Stimulated activated CD4-positive, alpha-beta T cell treated with anti-CD3 and anti-CD28 coated beads, Interleukin-12 subunit alpha, Interleukin-12 subunit beta, amount 100 ng/mL, for 48 hours (primary cell): ENCODE measurements at places on chromosomes 7 and 10.
A peak's percentile ranks its signal among the peaks of the same experiment; 100 is the strongest.

GRCh38 chr10:23384364-23384763 is 39.8 kb upstream of the C10orf67 start:
- DNase-seq = no peak

GRCh38 chr7:100837099-100837836 is 9.9 kb upstream of the EPHB4 start:
- peak; percentile 77 for DNase-seq

- no peak for DNase-seq
Measured at GRCh38 chr10:97103316-97104080, 82.3 kb downstream of the SLIT1 start.

DNA sequence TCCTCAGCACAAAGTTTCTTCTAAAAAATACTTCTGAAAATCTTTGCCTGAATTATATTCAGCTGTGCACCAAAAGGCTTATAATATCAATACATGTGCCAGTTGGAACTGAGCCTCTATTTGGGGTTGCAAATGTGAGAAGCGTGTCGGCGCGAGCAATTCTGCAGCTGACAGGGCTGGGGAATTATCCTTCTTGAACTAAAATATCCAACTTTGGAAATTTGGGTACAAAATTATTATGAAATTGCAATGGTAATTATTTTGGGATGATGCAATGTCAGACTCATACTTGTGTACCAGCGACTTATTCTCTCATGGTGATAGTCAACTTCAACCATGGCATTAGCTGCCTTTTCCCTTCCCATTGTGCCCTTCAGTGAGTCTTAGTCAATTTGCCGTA is 507.0 kb upstream of the KLF6 start:
- DNase-seq = no peak

GRCh38 chr10:60958892-60959601 is 15.1 kb upstream of the RHOBTB1 start:
- no peak for DNase-seq

DNA sequence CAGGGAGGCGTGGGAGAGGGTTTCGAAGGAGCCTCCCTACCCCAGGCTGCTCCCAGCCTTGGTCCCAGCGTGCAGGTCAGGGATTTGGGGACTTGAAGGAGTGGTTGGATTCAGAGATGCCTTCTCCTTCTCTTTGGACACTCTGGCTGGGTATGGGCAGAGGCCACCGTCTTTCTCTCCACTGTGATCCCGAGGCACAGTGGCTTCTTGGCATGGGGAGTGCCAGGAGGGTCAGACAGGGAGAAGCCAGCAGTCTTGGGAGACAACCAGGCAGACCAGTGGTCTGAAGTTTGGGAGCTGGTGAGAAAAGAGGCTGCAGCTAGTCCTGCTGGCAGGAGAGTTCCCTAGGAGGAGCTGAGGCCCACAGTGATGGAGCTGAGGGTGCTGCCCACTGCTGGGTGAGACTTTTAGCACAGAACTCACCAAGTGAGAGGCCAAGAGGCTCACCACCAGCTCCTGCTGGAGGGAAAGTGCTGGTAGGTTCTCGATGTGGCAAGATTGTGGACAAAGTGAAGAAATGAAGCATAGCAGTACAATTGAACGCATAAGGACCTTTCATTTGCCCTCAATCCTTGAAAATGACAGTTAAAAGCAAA is 35.2 kb upstream of the WDFY4 start:
- no peak for DNase-seq
